ENCODE measurements at places on chromosomes 4 and X.

DNA sequence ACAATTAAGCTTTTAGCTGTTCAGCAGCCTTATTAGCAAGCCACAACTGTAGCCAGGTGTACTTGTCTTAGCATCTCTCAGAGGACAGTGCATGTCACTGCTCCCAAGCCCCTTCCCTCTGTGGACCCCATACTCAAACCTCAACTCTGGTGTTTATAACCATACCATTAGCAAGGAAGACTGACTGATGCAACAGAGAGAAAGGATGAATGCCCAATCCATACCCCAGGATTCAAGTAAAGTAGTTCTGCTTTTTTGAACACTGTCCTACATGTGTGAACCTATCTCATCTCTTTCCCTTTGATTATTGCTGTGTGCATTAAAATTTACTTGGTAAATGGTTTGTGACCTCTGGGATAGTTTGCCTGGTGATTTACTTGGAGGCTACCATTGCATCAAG is 22.8 kb upstream of the CYBB start:
- DNase-seq = no peak

GRCh38 chrX:153848325-153848724 is 18.0 kb upstream of the PDZD4 start:
- no peak for DNase-seq

DNA sequence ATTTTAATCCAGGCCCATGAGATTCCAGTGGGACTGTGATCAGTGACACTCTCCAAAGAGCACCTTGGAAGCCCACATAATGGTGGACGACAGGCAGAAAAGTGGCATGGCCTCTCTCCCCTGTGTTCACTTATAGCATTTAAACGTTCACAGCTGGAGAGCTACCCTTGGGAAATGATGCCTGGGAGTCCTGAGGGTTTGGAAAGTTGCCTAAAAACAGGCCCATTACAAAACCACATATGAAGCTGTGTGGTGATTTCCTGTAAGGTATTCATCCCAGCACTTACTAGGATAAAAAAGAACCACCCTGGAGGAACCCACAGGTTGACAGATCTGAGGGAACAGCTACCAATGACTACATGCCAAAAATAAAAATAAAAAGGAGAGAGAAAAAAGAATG is 193.2 kb downstream of the RASL11B start:
- no peak for DNase-seq

DNA sequence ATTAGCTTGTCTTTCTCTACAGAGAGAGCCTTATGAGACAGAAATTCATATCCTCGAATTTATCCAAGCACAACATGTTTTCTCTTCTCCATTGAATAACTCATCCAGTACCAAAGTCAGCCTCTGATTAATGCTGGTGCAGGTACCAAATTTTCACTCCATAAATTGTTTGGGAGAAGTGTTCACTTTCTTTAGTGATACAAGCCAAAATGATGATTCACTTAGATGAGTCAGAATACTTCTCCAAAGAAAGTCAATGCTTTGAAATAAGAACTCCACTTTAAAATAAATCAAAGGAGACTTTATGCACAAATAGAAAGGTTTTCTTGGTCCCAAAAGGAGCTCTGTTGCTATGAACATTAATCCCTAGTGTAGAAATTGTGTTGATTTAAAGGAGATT is 60.2 kb downstream of the MAOB start:
- no peak for DNase-seq

- DNase-seq = no peak
Observed at GRCh38 chr4:170374770-170375169, 285.0 kb upstream of the AADAT start.

DNA sequence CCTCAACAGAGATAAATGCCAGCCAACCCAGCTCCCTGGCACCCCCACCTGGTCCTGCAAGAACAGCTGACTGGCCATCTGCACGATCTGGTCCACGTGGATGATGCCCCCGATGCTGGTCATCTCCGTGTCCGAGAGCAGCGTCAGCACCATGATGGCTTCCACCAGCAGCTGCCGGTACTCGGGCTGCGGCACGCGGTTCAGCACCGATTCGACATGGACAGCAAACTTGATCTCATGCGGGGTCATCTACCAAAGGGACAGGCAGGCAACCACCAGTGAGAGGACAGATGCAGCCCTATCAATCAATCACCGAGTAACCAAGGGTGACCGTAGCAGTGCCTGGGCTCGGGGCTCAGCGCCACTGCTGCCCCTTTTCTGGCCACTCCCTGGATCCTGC is 89.8 kb downstream of the PHKA2 start:
- no peak for DNase-seq

DNA sequence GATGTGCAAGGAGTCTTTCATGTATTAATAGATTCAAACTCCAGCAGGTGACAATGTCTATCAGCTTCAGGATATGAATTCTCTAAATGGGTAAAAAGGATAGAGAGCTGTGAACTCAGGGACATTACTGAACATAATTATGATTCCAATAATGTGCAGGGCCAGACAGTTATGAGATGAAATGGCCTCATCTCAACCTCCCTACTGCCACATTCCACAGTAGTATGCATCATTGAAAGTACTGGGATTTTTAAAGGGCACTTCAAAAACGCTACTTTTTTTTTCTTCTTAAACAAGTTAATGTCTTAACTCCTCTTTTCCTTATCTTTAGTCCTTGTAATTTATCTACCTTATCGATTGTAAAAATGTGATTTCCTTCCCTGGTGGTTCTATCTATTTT is 202.0 kb downstream of the APBB2 start:
- DNase-seq = no peak

DNA sequence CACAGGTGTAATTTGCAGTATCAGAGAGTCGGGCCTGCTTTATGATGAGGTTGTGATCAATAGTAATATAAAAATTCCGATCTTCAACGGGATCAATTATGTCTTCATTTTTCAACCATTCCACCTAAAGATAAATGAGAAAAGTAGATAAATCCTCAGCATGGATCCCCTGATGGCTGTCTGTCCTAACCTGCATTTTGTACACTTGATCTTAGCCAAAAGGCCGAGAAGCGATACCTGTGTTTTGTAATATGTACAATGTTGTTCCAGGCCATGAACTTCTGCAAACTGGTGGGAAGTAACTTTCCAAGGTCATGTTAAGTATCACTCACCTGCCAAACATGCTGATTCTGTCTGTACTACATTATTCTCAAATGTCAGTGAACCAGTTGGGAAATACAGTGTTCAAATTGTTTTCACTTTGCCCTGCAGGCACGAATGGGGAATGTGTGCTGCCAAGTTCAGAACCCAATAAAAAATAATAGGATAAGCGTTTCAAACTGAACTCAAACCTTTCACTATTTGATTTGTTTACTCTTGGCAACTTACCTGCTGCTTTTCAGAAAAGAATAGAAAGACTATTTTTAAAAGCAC is 298.1 kb downstream of the UNC5C start:
- DNase-seq = no peak

GRCh38 chr4:173707658-173708419 is 177.8 kb upstream of the HAND2 start:
- DNase-seq = no peak

DNA sequence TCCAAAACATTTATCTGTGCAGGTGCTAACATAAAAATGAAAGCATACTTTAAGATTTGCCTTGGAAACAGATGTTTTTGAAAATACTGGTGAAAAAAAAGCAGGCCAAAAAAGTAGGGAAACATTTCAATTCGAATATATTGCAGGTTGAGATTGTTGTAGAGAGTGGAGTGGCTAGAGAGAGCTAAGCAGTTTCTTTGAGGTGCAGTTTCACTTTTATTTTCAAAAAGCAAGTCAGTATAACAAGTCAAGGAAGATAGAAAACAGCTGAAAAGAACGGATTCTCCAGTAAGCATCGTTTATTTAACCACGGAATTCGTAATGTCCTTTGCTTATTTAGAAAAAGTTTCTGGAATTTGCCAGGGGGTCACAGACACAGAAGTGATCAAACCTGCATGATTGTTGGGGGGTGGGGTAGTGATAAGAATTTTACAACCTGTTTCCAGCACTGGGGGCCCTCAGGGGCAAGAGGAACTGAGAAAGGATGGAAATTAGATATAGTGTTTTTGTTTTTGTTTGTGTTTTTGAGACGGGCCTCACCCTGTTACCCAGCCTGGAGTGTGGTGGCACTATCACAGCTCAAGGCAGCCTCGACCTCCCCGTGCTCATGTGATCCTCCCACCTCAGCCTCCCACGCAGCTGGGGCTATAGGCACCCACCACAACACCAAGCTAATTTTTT is 175.0 kb downstream of the TENM3 start:
- no peak for DNase-seq

GRCh38 chrX:40473460-40474204 is 107.1 kb upstream of the ATP6AP2 start:
- DNase-seq = no peak

DNA sequence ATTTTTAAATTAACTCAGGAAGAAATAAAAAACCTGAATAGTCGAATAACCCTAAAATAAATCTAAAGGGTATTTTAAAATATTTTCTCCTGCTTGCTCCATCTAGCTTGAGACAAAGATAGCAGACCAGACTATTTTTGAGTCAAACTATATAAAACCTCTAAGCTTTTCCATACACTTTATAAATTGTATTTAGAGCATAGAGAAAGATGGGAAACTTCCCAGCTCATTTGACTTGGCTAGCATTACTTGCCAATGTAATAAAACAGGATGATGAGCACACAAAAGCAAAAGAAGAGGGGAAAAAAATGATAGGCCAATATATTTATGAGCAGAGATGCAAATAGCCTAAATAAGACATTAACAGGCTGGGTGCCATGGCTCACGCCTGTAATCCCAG is 117.1 kb downstream of the ANAPC4 start:
- DNase-seq = no peak

DNA sequence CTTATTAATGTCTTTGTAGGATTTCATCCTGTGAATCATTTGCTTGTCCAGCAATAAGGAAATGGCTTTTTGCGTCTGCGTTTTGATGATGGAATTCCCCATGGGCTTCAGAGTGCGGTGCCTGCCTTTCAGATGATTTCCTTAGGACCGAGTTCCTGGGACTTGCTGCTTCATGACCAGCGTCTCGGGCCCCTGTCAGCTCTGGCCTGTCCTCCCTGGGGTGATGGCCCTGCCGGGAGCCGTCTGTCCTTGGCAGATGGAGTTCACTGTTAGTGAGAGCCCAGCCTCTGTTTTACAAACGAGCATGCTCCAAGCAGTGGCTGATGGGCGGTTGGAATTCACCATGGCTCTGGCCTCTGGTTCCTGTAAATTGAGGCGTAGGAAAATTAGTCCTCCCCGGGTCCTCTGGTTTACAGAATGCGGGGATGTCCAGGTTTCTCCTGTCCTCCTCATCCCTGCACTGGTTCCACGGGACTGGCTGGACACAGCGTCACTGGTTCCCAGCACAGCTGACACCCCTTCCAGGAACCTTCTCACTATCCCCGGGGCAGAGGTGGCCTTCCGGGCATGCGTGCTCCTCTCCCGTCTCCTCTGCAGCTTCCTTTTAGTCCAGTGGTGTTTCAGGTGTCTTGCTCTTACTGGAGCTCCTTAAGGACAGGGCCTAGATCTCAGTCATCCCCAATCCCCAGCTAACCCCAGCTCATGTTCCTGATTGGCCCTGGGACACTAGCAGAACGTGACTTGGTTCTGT is 34.9 kb downstream of the TBC1D14 start:
- no peak for DNase-seq

GRCh38 chr4:18777190-18777930 is 755.8 kb upstream of the LCORL start:
- DNase-seq = no peak

DNA sequence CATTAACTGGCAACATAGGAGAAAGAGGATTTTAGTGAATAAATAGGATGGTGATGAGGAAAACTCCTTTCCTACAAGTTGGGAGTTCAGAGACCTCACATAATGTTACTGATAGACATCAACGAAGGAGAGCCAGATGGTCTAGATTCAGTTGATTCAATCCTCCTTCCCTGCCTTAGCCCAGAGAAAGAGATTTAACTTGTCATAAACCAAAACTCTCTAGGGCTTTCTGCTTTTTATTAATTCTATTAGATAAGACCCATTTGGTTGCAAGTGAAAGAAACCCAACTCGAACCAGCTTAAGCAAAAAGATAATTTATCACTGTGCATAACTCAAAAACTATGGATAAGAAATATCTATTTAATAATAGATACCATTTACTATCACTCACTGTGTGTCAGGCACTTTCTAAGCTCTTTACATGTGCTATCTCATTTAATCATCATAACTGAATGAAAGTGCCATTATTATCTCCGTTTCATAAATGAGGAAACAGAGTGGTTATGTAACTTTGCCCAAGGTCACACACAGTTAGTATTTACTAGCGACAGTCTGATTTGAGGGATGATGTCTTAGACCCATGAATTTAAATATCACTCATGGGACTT is 4.3 kb upstream of the UNC5C start:
- DNase-seq = no peak

- no peak for DNase-seq
Observed at GRCh38 chrX:102964940-102965339, 27.9 kb downstream of the RAB40AL start.

- peak; percentile 52 for DNase-seq
Observed at GRCh38 chr4:2570551-2571222, 34.2 kb downstream of the FAM193A start.

- no peak for DNase-seq
Observed at GRCh38 chr4:13908455-13908854, 280.9 kb upstream of the BOD1L1 start.

DNA sequence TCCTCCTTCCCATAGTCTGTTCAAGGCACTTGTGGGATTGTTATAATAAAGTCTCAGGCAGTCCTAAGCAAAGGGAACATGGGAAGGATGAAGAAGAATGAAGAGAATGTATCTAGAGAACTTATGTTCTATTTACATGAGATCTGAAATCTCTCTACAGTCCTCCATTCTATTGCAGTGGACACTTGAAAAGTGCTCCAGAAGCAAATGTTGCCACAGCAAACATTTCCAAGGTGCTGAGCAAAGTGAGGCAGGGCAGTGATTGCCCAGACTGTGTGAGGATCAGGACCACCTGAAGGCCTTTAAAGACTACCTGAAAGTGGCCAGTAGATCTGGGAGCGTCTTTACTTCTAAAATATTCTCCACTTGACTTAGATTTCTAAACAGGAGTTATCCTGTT is 203.5 kb downstream of the RBM46 start:
- no peak for DNase-seq

DNA sequence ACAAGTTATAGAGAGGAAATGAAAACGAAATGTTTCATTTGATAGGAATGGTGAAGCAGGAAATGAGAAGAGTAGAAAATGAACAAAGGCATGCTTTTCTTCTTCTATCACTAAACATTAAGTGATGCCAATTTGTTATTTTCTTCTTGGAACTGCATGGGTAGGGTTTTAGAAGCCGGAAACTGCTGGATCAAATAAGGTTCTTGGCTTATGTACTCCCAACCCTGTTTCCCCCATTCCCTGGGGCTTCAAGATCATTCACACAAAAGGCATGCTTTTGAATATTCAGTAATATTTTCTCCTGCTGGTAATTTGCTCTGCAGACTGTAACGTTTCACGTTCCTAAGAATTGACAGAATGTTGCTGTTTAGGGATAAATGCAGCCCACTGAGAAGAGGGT is 224.1 kb downstream of the NLGN4X start:
- DNase-seq = no peak

All from stimulated activated CD8-positive, alpha-beta memory T cell treated with anti-CD3 and anti-CD28 coated beads, Interleukin-4, amount 100 ng/mL, for 4 hours (primary cell).